Dermis microvascular lymphatic vessel endothelial cell (primary cell): ENCODE measurements at places on chromosomes 3 and 15. TPM values are rescaled to one million over a fixed set of nuclear protein-coding genes. Genes with fewer than 3 reads are reported as not detected.

ZIC1 gene
- not detected in 2 replicates for total RNA-seq

PPP1R14D gene
- total RNA-seq, result not detected in 2 replicates

- DNase-seq, result no peak
Measured at GRCh38 chr3:134355416-134355815, 18.8 kb downstream of the AMOTL2 start.

DNA sequence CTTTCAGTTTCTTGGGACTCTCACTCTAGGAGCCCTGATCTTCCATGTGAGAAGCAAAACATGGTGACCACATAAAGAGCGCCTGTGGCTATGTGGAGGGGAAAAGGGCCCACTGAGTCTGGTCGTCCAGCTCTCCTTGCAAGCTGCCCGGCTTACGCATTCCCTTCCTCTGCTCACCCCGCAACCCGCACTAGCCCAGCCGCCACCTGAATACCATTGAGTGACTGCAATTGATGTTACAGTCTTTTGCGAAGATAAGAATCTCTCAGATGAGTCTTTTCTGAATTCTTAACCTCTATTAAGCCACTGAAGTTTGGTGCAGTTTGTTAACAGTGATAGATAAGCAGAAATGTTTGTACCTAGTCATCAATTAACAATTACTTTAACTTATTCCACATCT is 589.0 kb upstream of the DPPA4 start:
- no peak for DNase-seq

DNA sequence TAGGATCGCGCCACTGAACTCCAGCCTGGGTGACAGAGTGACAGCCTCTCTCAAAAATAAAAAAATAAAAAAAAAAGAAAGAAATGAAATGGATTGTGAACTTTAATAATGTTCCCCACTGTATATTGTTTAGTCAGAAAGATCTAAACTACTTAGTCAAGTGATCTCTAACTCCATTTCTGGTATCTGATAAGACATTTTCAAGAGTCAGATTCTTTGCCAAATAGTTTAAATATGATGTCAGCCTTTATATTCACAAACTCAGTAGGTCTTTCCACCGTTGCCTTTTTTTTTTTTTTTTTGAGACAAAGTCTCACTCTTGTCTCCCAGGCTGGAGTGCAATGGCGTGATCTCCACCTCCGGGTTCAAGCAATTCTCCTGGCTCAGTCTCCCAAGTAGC is 29.0 kb upstream of the OSBPL11 start:
- no peak for DNase-seq

GRCh38 chr3:4552811-4553210 is 59.7 kb downstream of the ITPR1 start:
- no peak for DNase-seq
